ENCODE measurements at places on chromosomes 3 and 15. TPM values are rescaled to one million over a fixed set of nuclear protein-coding genes. Genes with fewer than 3 reads are reported as not detected.
A peak's percentile ranks its signal among the peaks of the same experiment; 100 is the strongest.

Gene TERC
- total RNA-seq: 5.4 TPM

GRCh38 chr15:40313531-40314398, 6.0 kb upstream of the PLCB2 start:
- peak; percentile 77 for DNase-seq

Gene EHHADH
- 12.0 TPM for total RNA-seq

Gene RBP2
- total RNA-seq: 2.1 TPM

Gene NDUFB4
- total RNA-seq: 90.8 TPM

DNA sequence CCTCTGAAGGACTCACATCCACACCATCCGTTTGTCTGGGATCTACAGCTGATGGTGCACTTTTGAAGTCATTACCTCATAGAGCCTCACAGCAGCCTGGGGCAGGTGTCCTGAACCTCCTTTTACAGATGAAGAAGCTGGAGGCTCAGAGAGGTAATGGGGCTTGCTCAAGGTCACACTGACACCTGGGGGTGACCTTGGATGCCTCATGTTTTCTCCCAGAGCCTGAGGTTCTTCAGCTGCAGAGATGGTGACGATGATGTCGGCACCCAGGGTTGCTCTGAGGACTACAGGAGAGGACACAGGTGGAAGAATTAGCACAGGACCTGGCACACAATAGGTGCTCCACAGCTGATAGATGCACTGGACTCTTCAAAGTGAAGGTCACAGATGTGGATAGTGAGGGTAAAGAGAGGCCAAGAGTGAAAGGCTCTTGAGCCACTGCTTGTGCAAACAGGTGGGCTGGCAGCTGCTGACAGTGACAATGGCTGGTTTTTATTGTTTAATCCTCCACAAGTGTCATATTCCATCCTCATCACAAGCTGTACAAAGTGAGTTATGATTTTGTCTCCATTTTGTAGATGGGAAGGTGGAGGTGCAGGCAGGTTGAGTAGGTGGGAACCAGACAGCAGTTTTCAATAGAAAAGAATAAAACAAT, 17.4 kb upstream of the ATP2B2 start:
- peak; percentile 12 for DNase-seq

- no peak for DNase-seq
These were observed 64.7 kb downstream of the EOMES start for GRCh38 chr3:27657404-27657803.

DNA sequence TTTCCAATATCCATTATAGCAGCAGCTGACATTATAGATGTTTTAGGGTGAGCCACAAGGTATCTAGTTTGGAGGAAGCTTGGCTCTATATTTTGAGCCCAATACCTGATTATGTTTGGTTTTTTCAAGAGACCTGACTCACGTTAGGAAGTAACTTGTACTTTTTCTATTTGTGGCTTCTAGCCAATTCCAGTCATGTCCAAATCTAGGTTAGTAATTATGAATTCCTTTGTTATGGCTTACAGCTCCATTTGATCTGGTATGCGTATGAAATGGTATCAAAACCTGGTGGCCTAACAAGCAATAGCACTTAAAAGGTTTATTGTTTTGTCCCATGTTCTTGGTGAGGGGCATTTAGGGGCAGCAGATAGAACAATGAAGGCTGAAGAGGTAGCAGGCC, 115.9 kb downstream of the TOP2B start:
- DNase-seq: no peak

DNA sequence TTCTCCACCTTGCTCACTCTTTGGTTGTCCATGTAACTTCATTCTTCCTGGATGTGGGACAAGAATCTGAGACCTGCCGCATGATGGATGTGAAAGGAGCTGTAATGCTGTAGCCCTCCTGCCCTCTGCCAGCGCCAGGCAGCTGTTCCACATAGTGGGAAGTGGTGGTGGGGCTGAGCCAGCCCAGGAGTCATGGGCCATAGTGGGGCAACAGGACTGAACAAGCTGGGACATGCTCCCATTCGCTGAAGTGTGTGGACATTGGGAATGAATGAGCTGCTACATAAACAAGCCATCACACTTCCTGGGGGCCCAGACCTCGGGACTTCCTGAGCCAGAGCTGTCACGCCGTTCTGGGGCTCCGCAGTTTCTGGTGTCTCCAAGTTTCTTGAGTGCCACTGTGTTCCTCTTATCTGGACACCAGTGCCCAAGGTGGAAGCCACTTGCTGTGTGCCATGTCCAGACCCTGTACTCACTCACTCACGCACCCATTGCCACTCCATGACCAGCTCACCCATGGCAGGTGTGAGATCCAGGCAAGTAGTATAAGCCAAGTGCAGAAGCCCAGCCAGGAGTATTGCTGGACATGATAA, 624.3 kb upstream of the EPHA6 start:
- DNase-seq: peak; percentile 34

DNA sequence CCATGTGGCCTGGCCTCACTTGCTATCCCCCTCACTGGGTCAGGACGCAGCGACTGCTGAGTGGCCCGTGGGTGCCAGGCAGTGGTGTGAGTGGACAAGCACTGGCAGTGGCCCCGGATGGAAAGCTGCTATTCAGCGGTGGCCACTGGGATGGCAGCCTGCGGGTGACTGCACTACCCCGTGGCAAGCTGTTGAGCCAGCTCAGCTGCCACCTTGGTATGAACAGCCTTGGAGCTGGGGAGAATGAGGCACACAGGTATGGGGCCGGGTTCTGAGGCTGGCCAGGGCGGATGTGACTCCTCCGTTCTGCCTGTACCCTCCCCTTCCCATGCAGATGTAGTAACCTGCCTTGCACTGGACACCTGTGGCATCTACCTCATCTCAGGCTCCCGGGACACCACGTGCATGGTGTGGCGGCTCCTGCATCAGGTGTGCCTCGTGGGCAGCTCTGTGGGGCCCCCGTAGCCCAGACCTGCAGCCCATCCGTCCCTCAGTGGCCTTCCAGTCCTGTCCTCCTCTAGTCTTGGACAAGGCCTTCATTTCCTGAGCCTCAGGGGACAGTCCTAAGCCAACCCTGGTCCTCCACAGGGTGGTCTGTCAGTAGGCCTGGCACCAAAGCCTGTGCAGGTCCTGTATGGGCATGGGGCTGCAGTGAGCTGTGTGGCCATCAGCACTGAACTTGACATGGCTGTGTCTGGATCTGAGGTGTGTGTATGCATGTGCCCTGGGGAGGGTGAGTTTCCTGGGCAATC, 28.2 kb downstream of the NBEAL2 start:
- DNase-seq: peak; percentile 61

Gene CERS3
- not detected for total RNA-seq

- no peak for DNase-seq
These were observed 84.5 kb downstream of the MINAR1 start for GRCh38 chr15:79516646-79517045.

Gene TRH
- not detected for total RNA-seq

Gene SNTN
- not detected for total RNA-seq

- no peak for DNase-seq
These were observed 239 bp upstream of the ZFYVE19 start for GRCh38 chr15:40806672-40807027.

Gene TMEM207
- total RNA-seq: not detected

GRCh38 chr3:117853923-117854668, 1144.5 kb downstream of the TUSC7 start:
- no peak for DNase-seq

GRCh38 chr15:88610701-88611231, 10.4 kb upstream of the AEN start:
- no peak for DNase-seq

DNA sequence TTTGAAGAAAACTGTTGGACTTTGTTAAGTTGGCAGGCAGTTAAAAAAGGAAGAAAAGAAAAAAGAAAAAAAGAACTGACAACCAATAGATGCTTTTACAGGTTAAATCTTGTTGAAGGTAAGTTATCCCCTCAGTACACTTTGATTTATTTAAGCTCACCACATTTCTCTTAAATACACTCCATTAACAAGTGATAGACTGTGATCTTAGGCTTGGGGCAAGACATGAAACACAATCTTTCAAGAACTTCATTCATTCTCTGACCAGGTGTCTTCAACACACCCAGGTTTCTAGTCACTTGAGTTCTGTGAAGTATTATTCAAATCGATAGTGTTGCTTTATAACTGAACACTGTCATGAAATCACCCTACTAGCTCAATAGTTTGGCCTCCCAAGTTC, 751.9 kb downstream of the ROBO1 start:
- no peak for DNase-seq

Gene HIGD2B
- total RNA-seq: not detected

- DNase-seq: no peak
These were observed 295 bp downstream of the ZWILCH start for GRCh38 chr15:66505430-66505811.

Gene CHDH
- 10.9 TPM for total RNA-seq

GRCh38 chr3:131216801-131217200, 164.8 kb upstream of the NUDT16 start:
- DNase-seq: no peak

- no peak for DNase-seq
These were observed 18.9 kb downstream of the ILDR1 start for GRCh38 chr3:122003112-122003511.
